ENCODE measurements at places on chromosomes 6 and 20.

DNA sequence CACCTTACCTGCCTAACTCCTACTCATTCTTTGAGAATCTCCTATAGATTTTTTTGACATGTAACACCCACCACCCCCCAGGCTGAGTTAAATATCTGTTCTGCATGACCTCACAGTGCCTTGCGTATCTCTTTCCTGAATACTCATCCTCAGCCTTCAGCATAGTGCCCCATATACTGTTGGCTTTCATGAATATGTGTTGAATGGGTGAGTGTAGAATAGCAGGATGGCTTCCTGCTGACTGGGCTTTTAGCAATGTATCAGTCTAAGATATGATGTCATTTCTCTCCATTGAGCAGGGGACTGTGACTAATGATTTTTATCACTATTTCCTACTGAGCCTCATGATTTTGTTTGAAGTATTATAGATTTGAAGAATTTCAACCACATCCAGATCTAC, 361.6 kb upstream of the MARCKS start:
- DNase-seq = no peak

- DNase-seq = peak; percentile 95
These were observed 75.4 kb upstream of the ADGRB3 start for GRCh38 chr6:68559716-68560115.

DNA sequence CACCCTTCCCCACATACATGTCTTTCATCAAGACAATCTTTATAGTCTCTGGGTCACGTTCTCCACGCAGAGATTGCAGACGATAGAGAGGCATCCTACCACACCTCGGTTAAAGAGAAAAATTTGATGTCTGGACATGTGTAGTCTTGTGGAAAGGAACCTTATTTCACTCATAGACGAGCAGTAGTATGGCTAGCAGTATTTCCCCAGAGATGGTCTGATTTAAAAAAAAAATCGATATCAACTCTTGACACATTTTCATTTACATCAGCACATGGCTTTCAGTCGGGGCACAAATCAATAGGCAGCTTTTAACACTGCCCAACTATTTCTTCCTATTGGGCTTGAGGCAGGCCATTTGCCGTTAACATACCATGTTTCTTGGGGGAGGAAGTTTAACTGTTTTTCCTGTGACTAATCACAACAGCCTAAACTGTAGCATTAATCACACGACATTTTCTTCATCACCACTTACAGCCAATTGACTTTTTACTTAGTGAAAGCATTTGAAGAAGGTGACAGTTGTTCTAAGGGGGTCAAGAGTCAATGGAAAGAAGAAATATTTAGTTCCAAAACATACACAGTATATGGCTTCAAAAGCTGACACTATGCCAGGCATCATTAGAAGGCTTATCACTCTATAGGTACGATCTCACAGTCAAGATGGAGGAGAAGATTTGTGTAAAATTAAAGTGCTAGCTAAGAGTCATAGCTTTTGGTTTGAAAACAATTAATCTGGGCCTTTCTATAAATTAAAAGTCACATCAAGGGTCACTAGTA, 129.5 kb upstream of the HDAC2 start:
- DNase-seq = peak; percentile 55

DNA sequence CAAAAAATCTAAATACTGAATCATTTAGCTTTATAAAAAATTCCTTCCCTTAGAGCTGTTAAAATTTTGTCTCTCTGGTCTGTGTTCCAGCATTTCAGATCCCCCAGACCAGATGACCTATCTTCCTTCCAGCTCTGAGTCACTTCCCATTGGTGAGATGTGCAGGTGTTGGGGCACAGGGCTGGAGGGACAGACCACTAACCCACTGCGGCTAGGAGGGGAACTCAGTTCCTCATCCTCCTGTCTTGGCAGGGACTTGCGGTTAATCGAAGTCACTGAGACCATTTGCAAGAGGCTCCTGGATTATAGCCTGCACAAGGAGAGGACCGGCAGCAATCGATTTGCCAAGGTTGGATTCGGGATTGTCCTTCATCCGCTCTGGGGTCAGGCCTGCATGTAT, 6.0 kb downstream of the CNPY3 start:
- DNase-seq = no peak

DNA sequence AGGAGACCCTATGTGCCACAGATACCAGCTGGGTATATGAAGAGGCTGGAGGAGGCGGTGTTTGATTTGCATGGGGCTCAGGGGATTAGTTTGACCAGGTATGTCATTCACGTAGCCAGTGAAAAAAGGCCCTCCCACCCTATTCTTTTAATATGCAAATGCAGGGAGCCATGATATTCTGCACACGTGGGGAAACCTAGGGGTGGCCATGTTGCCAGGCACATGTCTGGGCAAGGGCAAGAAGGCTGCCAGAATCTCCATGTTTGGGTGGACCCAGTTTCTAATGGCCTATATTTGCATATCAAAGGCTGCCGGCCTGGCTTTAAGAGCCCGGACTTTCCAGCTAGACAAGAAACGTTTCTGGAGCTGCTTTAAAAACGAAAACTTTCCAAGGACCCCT, 60.4 kb downstream of the SOX4 start:
- no peak for DNase-seq

Measured in SK-MEL-5 (cell line).